Large intestine (tissue), 12 donors: ENCODE measurements at places on chromosomes 11 and 22. TPM values are rescaled to one million over a fixed set of nuclear protein-coding genes. Genes with fewer than 3 reads are reported as not detected.

The BBOX1 gene
- 0.96 TPM for polyA plus RNA-seq

The AGBL2 gene
- 10.6 TPM for polyA plus RNA-seq

The TUBA8 gene
- 1.9 TPM for polyA plus RNA-seq

The APOBEC3B gene
- 3.8 TPM for polyA plus RNA-seq

The TRPC6 gene
- polyA plus RNA-seq = 4.2 TPM

The RIMBP3C gene
- 0.04 TPM for polyA plus RNA-seq

The OR4D5 gene
- polyA plus RNA-seq = not detected

The WBP2NL gene
- polyA plus RNA-seq = 1.5 TPM

DNA sequence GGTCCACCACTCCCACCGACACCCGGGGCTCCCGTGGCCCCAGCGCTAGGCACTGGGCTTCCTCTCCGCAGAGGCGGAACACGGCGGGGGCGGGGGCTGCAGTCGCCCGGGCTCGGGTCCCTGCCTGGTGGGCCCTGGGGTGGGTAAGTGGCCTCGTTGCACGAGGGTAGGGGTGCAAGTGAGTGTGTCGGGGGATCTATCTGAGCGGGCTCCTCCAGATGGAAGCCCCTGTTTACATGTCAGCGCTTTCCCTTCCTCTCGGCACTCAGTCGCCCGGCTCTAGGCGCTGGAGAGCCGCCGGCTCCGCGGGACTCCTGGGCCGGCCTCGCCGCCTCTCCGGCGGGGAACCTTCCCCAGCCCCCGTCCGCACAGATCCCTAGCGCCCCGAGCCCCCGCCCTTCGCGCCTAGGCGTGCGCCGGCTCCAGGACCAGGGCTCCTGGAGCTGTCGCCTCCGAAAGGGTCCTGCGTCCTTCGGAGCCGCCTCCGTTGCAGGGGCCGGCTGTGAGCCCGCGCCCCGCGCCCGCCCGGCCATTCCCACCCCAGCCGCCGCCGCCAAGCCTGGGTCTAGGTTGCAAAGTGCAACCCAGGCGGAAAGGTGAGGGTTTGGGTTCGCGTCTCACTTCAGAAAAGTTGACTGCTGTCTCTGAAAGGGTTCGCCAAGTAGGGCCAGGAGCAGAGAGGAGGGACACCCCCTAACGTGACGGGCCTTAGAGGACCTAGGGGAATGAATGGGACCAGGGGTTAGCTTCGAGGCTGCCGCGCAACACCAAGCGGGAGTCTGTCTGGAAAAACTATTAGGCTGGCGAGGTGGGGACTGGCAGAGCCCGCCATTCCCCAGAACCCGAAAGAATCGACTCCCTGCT is 978 bp downstream of the FLI1 start:
- DNase-seq = no peak

DNA sequence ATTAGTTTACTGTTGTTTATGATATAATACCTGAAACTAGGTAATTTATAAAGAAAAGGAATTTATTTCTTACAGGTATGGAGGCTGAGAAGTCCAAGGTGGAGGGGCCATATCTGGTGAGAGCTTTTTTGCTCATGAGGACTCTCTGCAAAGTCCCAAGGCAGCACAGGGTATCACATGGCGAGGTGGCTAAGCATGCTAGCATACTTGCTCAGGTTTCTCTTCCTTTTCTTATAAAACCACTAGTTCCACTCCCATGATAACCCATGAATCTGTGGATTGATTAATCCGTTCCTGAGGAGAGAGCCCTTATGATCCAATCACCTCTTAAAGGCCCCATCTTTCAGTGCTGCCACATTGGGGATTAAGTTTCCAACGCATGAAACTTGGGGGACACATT is 82.7 kb downstream of the PHF21A start:
- no peak for DNase-seq

DNA sequence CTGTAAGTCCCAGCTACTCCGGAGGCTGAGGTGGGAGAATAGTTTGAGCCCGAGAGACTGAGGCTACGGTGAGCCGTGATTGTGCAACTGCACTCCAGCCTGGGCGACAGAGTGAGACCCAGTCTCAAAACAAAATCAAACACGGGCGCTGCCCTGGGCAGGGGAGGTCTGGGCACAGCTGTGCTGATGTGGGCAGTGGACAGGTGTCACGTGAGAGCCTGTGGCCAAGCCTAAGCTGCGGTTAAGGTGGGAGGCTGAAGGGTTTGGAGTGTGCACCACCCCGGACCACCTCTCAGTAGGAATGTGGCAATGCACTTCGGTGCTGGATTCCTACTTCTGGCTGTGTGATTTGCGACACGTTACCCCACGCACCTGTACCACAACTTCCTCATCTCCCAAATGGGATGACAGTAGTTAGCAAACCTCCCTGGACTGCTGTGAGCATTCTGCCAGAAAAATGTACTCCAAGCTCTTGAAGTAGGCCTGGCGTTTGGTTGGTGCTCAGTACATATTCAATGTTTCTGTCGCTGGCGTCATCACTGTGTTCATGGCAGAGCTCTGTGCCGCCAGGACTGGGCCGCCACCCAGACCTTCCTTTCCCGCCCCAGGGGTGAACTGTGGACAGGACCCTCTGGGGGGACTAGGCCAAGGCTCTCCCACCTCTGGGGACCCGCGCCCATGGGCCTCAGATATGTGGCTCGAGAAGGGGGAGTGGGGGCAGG is 807 bp upstream of the ZNF74 start:
- DNase-seq = no peak

GRCh38 chr11:47606731-47607130 is 12.5 kb upstream of the C1QTNF4 start:
- no peak for DNase-seq

DNA sequence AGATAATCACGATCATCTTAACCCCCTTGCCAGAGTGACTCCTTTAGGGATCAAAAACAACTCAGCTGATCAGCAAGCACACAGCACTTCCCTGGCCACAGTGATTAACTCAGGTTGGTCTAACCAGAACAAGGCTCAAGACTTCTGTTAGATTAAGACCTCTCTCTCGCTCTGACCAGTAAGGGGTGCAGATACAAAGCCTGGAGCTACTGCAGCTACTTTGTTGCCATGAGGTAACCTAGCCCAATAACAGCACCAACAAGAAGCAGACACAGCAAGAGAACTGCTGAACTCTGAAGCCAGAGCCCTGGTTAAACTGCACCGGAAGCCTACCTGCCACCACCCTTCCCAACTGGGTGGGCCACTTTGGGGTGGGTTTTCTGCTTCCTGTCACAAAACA is 42.0 kb downstream of the LINC01488 start:
- DNase-seq = no peak

- DNase-seq = peak; percentile 78
Observed at GRCh38 chr11:118956094-118956846, at the start of gene UPK2. UPK2 (plus strand) TSS chr11:118956298; CDS start chr11:118956351, 53 bp downstream.

DNA sequence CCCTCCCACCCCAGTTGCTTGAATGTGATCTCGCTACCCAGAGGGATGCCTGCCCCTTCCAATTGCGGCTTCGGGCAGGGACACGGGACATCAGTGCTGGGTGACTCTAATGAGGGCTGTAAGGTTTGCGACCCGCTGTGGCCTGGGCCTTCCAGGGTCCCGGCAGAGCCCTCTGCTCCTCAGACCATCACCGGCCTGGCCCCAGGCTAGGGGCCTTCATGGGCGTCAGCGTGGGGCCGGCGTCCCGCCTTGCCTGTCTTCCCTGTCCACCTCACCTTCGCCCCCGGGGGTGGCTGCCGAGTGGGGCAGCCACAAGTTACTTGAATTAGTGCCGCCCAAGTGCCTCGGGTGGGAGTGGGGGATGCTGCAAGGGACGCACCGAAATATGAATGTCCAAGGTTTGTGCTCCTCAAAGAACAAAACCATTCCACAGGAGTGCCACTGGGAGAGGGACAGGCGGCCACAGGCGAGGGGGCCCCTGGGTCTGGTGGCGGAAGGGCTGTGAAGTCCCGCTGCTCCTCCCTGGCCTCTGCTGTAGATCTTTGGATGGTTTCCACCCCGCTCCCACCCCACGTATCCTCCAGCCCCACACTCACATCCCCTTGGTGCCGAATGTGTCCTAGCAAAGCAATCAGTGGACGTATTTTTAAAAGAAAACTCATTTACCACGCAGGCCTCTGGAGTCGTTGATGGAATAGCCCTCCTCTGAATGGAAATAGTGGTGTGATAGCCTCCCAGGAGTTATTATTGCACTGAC is 317.1 kb downstream of the NTM start:
- DNase-seq = no peak

DNA sequence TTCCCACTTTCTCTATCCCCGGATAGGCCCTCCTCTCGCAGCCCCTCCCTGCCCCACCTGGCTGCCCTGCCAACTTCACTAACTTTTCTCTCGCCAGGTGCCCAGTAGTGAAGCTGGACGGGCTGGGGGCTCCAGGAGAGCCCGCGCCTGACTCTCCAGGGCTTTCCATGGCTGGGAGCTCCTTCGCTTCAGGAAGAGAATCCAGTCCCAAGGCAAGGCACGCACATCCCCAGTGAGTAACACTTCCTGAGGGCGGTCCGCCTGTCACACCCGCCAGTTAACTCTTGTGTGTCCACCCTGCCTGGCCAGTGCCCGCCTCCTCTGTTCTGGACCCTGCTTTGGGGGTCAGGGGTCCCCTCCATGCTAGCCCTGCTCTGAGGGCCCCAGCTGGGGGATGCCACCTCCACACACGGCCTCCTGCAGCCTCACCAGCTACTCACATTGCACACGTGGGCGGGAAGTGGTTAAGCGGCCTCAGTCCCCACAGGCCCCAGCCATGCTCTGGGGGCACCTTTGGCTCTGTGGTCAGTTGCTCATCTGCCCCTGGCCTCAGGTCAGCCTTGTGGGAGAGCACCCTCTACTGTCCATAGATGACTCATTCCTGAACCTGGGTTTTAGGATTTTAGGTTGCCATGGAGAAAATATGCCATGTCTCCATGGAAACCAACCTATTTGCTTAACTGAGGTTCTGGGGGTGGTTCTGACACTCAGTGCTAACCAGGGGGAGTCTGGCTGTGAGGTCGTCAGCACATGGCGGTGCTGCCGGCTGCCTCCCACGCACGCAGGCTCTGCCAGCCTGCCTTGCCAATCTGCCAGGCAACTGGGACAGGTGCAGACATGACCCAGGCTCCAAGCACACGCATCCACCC is at the start of gene RIN1:
TSS of gene RIN1 (minus strand) at position 201 of the 869 bp plus-strand sequence. CDS start at position 169, 32 bp downstream.
- DNase-seq = no peak

DNA sequence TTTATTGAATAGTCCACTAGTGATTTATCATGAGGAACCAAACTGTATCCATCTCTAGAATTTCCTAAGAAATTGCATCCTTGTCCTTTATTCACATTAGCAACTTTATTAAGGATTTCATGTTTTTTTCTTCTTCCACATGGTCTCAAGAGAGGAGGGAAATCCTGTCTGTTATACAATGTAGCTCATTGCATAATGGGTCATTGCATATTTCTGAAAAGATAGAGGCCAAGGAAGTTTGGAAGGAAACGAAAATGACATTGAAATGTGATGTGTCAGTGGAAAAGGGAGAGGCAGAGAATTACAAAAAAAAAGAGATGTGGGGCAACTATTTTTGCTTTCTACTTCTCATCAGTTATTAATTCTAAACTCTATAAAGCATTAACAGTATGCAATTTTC is 353.1 kb downstream of the METTL15 start:
- no peak for DNase-seq

DNA sequence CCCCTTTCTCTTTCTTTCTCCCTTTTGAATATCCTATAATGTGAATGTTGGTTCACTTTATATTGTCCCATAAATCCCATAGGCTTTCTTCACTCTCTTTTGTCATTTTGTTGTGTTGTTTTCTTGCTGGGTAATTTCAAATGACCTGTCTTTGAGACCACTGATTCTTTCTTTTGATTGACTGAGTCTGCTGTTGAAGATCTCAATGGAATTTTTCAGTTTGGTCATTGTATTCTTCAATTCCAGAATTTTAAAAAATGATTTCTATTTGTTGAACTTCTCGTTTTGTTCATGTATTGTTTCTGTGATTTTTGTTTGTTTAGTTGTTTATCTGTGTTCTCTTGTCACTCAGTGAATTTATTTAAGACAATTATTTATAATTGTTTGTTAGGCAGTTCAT is 17.5 kb upstream of the FZD4 start:
- DNase-seq = no peak

DNA sequence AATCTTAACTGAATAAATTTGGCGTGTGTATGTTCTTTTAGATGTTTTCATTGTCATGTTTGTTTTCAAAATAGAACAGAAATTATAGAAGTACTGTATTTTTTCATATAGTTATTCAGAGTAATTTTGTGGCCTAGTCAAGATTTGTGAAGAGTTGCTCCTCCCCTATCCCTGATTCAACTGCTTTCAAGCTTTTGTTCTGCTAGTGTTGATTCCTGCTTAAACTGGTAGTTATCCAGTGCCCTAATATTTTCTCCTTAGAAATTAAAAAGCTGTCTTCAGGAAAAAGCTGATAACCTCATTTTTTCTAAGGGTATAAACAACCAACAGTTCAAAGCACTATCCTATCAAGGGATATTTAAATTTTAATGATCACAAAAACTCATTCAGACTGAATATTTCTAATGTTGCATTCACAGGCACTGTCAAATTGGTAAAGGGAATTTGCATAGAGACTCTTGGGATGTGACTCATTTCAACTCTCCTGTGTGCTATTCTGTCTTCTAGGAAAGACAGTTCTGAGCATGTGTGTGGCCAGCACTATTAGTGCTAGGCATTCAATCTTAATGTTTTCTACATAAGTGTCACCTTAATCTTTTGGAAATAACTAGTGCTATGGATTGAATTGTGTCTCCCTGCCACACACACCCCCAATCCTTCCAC is 1776.0 kb downstream of the LRRC4C start:
- no peak for DNase-seq

DNA sequence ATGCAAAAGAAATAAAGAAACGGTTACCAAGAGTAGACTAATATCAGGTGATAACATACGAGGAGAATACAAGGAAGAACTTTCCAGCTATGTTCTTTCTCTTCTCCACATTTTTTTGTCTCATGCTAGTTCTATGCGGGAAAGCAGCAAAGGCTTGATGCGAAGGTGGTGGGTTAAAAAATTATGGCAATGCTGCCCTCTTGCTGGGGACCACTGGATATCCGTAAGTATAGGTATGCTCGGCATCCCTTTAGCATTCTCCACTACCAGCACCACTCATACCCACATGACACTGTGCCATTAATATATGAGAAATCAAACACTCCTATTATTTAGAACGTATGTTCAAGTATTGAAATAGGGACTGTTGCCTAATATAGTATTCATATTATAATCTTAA is 776.4 kb downstream of the LRRC4C start:
- DNase-seq = no peak

DNA sequence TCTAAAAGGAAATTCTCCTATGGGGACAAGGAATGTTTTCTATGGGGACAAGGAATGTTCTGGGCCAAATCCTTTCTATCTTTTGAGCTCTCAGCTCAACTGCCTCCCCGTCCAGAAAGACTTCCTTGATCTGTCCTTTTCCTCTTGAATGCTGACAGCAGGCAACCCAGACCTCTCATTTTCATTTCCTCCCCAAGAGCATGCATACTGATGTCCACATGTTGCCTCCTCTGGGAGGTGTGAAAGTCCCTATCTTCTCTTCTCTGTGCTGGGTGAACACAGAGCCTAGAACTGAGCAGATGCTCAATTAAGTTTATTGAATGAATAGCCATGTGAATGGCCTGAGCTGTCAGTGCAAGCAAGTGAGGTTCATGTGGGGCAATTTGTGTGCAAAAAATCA is 331.9 kb upstream of the NARS2 start:
- DNase-seq = no peak

DNA sequence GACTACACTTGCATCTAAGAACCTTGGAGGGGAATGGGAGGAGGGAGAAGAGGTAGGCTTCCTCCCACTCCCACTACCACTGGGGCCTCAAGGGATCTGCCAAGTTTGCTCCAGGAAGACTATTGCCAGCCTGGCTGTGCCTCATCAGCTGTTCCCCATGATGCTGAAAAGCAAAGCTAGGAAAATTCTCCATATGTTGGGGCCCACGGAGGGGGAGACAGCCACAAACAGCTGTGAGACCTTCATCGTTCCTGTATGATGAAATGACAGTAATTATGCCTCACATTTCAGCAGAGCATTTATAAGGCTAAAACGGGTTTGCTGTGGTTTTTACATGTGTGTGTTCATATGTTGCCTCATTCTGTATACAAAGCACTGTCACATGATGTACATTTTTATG is 6.7 kb downstream of the DSCAML1 start:
- DNase-seq = no peak
